Osteoblast (primary cell): ENCODE measurements at places on chromosomes 16 and 17. TPM values are rescaled to one million over a fixed set of nuclear protein-coding genes. Genes with fewer than 3 reads are reported as not detected.

RNF43 gene
- under 0.01 TPM in 2 replicates for total RNA-seq

KREMEN2 gene
- total RNA-seq = not detected in 2 replicates

HSPB9 gene
- total RNA-seq = not detected in 2 replicates

ZNF174 gene
- 9.7 and 11.2 TPM in 2 replicates for total RNA-seq

EPX gene
- not detected in 2 replicates for total RNA-seq

GCGR gene
- total RNA-seq = under 0.01 TPM in 1 of 2 replicates, not detected in the other

SLC47A1 gene
- 0.88 and 1.1 TPM in 2 replicates for total RNA-seq

CTRL gene
- total RNA-seq = 0.36 and 0.59 TPM in 2 replicates

PAFAH1B1 gene
- total RNA-seq = 113 and 128 TPM in 2 replicates

CD300LB gene
- total RNA-seq = not detected in 2 replicates

CCL8 gene
- total RNA-seq = 0.36 TPM in 1 of 2 replicates, not detected in the other

FOXN1 gene
- total RNA-seq = not detected in 2 replicates
